Peyer's patch (tissue), 4 donors: ENCODE measurements at places on chromosomes 11 and 22. TPM values are rescaled to one million over a fixed set of nuclear protein-coding genes. Genes with fewer than 3 reads are reported as not detected.

- no peaks in the 10 kb centered on the region for H3K27me3 ChIP-seq
- H3K4me1 ChIP-seq: no peaks in the 10 kb centered on the region
- H3K36me3 ChIP-seq: no peaks in the 10 kb centered on the region
- no peak for DNase-seq
- no peak overlapping the region for H3K27ac ChIP-seq
Observed at GRCh38 chr22:48941033-48941902, 886.4 kb downstream of the BRD1 start.

- no peak for DNase-seq
- H3K36me3 ChIP-seq: no peaks in the 10 kb centered on the region
- H3K4me1 ChIP-seq: no peaks in the 10 kb centered on the region
- no peak overlapping the region for H3K4me3 ChIP-seq
- H3K27me3 ChIP-seq: no peaks in the 10 kb centered on the region
- H3K27ac ChIP-seq: no peak overlapping the region
Observed at GRCh38 chr22:48702573-48703264, 1125.0 kb downstream of the BRD1 start.

GRCh38 chr11:34209809-34210208 is 104.4 kb downstream of the NAT10 start:
- no peaks in the 10 kb centered on the region for H3K36me3 ChIP-seq
- no peaks in the 10 kb centered on the region for H3K27me3 ChIP-seq
- no peaks in the 10 kb centered on the region for H3K4me1 ChIP-seq
- H3K27ac ChIP-seq: no peak overlapping the region
- H3K4me3 ChIP-seq: no peak overlapping the region
- DNase-seq: no peak

DNA sequence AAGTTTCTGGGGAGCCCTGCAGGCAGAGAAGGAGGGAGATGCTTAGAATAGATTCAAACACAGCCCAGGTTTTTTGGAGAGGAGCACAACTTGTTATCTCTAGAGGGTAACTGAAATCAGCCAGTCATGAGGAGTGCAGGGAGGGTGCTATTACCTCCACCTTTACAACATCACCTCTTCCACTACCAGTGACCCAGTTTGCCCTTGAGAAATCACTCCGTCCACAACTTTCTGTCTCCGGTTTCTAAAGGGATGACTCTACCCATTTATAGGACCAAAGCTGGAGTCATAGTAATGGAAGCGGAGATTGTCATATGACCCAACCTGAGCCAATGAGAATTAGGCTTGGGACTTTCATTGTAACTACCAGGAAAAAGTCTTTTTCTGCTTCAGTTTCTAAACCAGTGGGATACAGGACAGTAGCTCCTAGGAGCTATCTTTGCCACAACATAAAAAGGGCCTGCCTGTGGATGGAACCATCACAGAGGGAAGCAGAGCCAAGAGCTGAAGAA is 131.2 kb upstream of the SERPIND1 start:
- no peaks in the 10 kb centered on the region for H3K27me3 ChIP-seq
- H3K36me3 ChIP-seq: no peaks in the 10 kb centered on the region
- no peak for DNase-seq
- H3K27ac ChIP-seq: no peak overlapping the region
- H3K4me3 ChIP-seq: no peak overlapping the region
- no peaks in the 10 kb centered on the region for H3K4me1 ChIP-seq

GRCh38 chr22:36238373-36239149 is 766 bp downstream of the APOL2 start:
- H3K27me3 ChIP-seq: no peaks in the 10 kb centered on the region
- no peak for DNase-seq
- no peaks in the 10 kb centered on the region for H3K36me3 ChIP-seq
- peak overlapping the region; percentile 83 for H3K4me3 ChIP-seq

GRCh38 chr11:105642870-105643269 is 33.0 kb downstream of the GRIA4 start:
- no peak overlapping the region for H3K27ac ChIP-seq
- DNase-seq: no peak
- H3K4me1 ChIP-seq: no peaks in the 10 kb centered on the region

DNA sequence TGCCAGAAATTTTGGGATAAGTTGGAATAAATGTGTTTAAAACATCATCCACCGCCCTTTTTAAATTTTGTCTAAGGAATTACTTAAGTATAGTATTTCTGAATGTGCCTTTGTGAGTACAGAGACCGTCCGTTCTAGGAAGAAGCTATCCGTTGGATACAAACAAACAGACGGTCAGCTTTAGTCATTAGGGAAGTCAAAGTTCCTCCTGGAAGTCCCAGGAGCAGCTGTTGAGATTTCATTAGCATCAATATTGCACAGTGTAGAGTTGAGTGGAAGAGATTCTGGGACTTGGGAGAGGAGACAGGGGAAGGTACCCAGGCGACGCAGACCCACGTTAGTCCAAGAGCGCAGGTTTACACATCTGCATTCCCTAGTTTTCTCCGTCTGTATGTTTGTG is 15.7 kb upstream of the ADSL start:
- no peaks in the 10 kb centered on the region for H3K27me3 ChIP-seq
- no peak for DNase-seq
- H3K4me3 ChIP-seq: no peak overlapping the region

DNA sequence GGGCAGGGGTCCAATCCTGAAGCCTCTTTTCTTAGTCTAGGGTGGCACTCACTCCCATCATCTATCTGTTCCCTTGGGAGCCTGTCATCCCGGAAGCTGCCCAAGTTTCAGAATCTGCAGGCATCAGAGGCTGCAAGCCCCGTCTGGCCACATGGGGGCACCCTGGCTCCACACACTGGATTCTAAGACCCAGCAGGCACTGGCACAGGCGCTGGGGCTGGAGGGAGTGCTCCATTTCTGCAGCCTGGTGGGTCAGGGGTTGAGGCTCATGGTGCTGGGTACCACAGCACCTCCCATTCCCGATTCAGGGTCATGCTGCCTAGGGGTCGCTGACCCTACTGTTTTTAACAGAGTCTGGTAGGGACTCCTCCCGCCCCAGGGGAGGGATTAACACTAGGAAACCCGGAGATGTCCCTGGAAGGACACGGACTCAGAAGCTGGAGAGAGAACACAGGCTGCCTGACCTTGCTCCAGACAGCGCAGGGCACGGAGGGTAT is 243.9 kb upstream of the SYN3 start:
- H3K4me1 ChIP-seq: no peaks in the 10 kb centered on the region
- no peaks in the 10 kb centered on the region for H3K27me3 ChIP-seq
- DNase-seq: peak; percentile 89
- H3K36me3 ChIP-seq: no peaks in the 10 kb centered on the region
- no peak overlapping the region for H3K27ac ChIP-seq
- H3K4me3 ChIP-seq: no peak overlapping the region

DNA sequence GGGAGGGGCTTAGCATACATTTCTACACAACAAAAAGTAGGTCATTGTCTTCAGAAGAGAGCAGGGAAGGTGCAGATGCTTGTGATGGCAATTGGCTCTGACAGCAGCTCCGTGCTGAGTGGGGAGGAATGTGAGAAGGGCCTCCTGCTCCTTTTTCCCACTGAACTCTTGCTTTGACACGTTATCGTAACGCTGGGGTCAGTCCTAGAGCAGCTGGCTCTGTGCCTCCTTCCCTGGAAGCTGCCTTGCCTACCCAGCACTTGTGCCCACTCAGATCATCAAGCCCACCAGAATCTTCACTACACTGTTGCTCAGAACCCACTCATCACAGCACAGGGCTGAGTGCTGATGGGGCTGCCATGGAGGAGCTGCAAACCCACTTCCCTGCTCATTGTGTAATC is 14.9 kb upstream of the NAV2 start:
- no peak overlapping the region for H3K27ac ChIP-seq
- H3K4me1 ChIP-seq: no peaks in the 10 kb centered on the region
- H3K4me3 ChIP-seq: no peak overlapping the region
- no peaks in the 10 kb centered on the region for H3K27me3 ChIP-seq
- DNase-seq: no peak

DNA sequence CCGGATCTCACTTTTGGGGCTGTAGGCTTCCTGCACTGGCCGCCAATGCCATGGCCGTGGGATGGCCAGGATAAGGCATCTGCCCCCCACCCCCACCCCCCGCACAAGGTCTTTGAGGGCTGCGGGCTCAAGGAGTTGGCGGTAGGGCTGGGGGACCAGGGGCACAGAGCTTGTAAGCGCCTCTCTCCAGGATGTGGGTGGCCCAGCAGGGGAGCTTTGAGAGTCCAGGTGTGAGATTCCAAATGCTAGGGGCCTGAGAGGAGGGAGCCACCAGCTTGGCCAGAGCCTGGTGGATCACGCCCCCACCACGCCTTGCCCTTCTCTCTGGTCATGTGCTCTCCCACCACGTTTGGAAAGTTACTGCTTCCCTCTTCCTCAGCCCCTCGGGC is 5.0 kb downstream of the CD81 start:
- peaks cover 69% of the 10 kb centered on the region for H3K4me1 ChIP-seq
- peak overlapping the region; percentile 97 for H3K27ac ChIP-seq
- H3K4me3 ChIP-seq: no peak overlapping the region
- DNase-seq: no peak
- H3K36me3 ChIP-seq: no peaks in the 10 kb centered on the region
- H3K27me3 ChIP-seq: no peaks in the 10 kb centered on the region

- no peaks in the 10 kb centered on the region for H3K27me3 ChIP-seq
- H3K4me3 ChIP-seq: no peak overlapping the region
- H3K36me3 ChIP-seq: no peaks in the 10 kb centered on the region
- no peak for DNase-seq
- H3K4me1 ChIP-seq: no peaks in the 10 kb centered on the region
Observed at GRCh38 chr11:110182886-110183285, 89.7 kb downstream of the ZC3H12C start.

DNA sequence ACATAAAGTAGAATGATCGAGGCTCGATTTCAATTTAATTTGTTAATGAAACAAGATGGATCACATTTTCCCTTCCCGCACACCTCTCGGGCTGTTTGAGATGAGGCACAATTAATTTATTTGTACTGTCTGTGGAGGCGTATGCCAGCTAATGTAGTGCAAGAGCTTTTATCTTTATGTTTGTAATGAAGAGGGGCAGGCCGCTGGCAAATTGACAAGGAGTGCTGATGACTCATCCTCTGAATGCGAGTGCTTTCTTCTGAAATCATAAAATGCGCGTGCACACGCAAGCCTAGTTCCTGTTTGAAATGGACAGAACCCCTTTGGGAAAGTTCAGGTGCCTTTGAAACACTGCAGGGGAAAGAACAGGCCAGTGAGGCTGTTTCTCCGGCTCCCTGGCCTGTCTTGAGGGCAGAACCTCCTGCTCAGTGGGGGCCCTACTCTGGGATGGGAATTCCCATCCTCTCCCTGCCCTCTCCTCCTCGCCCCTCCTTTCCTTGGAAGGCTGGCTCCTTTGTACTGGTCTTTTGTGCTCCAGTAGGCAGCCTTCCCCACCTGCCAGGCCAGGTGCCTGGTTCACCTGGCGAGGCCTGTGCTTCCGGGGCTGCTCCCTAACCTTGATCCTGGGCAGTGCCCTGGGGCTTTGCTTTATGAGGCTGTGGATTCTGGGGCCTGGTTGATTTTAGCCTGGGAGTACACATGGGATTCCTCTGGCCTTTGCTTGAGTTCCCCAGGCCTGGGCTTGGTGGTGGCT is 50.3 kb downstream of the TEAD1 start:
- no peak overlapping the region for H3K4me3 ChIP-seq
- peak; percentile 85 for DNase-seq
- peak overlapping the region; percentile 84 for H3K27ac ChIP-seq
- no peaks in the 10 kb centered on the region for H3K27me3 ChIP-seq

GRCh38 chr11:8126649-8127289 is 42.1 kb downstream of the RIC3 start:
- H3K4me3 ChIP-seq: no peak overlapping the region
- no peak for DNase-seq

DNA sequence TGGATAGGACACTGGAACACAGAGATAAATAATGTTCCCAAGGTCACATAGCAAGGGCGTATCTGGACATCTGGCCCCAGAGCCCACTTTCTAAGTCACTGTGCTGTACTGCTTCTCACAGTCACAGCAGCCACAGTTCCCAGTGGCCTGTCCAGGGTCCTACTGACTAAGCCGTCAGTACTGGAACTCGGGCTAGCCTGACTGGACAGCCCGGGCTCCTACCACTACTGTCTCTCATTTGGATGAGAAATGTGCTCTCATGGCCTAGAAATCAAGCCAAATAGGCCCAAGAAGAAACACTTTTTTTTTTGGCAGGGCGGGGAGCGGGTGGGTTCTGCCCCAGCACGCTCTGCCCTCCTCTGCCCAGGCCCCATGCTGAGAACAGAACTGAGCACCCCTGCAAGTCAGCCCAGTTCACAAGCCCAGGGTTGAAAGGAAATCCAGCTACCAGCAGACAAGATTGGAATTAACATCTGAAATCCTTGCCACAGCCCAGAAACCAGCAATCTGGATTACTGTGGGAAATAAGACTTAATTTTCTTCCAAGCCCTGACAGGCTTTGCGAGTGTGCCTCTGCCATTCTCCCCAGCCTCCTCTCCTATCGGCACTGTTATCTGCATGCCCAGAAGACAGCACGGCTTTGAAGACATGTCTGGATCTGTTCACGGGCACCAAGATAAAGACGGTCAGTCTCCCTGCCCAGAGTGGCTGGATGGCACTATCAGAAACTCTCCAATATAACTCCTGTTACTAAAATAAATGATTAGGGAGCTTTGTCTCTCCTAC is 182.9 kb upstream of the NCAM1 start:
- H3K4me3 ChIP-seq: no peak overlapping the region
- no peak overlapping the region for H3K27ac ChIP-seq
- no peaks in the 10 kb centered on the region for H3K4me1 ChIP-seq
- no peaks in the 10 kb centered on the region for H3K27me3 ChIP-seq

DNA sequence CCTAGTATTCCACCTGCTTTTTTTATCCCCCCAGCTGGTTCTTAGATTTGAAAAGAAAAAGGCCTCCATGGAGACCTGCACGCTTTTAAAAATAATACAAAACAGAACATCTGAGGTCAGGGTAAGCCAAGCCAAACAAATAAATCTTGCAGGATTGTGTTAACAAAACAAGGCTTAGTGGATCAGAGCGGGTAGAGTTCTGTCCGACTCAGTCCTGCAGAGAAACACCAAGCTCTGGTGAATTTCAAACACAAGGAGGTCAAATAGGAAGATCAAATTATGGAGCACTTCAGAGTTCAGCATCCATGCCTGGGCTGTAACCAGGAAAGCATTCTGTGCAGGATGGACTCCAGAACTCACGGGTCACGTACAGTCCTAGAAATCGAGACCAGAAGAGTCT is 86.9 kb downstream of the SYN3 start:
- H3K36me3 ChIP-seq: no peaks in the 10 kb centered on the region
- no peaks in the 10 kb centered on the region for H3K27me3 ChIP-seq
- DNase-seq: no peak
- peaks cover 4% of the 10 kb centered on the region for H3K4me1 ChIP-seq
- H3K27ac ChIP-seq: no peak overlapping the region

- no peaks in the 10 kb centered on the region for H3K27me3 ChIP-seq
- no peak overlapping the region for H3K27ac ChIP-seq
- no peaks in the 10 kb centered on the region for H3K36me3 ChIP-seq
- H3K4me3 ChIP-seq: no peak overlapping the region
- H3K4me1 ChIP-seq: no peaks in the 10 kb centered on the region
Observed at GRCh38 chr11:104043678-104044239, 7.3 kb downstream of the DDI1 start.

The UBQLN3 gene
- 0.53 TPM for total RNA-seq

The OR6A2 gene
- total RNA-seq: 0.40 TPM

The DMC1 gene
- not detected for total RNA-seq

The CTSW gene
- not detected for total RNA-seq

The LARGE2 gene
- 1.6 TPM for total RNA-seq

The ANO3 gene
- total RNA-seq: not detected

The SOX6 gene
- 144 TPM for total RNA-seq
